ENCODE measurements at places on chromosomes 1 and 21.
A peak's percentile ranks its signal among the peaks of the same experiment; 100 is the strongest.

DNA sequence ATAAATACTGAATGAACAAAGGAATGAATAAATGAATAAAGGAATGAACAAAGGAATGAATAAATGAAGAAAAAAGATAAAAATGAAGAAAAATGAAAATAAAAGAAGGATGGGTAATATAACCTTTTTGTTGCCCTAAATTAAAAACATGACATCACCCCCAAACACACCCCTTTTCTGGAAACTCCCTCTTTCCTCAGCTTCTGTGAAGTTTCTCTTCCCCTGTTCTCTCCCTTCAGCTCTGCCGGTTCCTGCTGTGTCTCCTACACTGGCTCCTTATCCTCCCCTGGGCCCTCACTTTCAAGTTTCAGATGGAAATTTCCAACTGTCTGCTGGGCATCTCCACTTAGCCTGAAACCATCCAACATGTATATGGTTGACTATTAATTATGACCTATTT, 37.9 kb downstream of the RAB3B start:
- DNase-seq: no peak

GRCh38 chr1:180949616-180950000, 36.9 kb downstream of the KIAA1614 start:
- no peak for DNase-seq

- DNase-seq: no peak
Observed at GRCh38 chr1:113169591-113169990, 96.6 kb downstream of the LRIG2 start.

- DNase-seq: no peak
Observed at GRCh38 chr21:28516021-28516420, 476.7 kb downstream of the LTN1 start.

DNA sequence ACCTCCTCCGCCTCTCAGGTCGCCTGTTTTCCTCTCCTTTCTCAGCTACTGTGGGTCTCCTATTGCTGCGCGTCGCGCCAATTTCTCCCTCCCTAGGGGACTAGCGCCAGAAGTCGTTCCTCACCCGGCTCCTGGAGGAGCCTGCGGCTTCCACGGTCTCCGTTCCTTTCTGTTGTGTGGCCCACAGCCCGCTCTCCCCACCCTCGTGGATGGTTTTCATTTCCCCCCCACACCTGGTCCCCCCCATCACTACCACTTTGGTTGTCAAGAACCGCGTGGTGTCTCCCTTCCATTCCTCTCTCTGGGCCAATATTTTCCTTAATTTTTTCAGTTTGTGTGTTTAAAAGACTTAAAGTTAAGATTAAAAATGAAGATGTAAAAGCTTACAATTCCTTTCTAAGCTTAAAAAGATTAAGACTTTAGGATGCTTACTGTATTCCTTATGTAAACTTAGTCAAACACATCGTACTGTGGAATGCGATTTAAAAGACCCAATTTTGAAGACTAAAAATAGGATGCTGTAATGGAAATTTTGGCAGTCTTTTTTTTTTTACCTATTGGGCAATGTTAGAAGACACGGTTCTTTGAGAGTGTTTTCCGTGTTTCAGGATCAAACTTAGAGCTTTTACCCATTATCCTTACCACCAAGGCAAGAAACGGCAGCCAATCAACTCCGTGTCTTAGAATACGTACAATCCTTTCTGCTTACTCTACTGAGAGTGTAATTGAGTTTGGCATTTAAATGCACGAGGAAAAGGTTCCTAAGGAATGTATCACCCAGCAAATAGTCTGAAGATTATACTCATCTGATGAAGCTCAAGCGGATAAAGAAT, 773 bp downstream of the CNST start:
- DNase-seq: no peak

DNA sequence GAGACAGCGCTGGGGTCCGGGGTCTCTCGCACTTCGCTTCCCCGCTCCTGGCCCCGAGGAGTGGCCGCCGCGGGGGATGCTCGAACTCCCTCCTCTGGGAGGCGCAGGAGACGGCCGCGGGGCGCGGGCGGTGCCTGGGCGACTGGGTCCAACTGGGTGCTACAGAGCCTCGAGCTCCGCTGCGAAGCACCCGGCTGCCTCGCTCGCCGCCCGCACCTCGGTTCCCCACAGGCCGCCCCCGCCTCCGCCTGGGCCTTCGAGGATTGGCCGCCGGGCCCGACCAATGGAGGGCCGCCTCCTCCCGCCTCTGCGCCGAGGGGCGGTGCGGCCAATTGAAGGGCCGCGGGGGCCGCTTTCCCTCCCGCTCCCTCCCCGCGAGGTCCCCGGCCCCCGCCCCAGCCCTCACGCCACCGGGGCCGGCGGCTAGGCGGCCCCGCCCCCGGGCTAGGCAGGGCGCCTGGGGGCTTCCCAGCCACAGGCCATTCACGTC, at the start of gene CNN3:
TSS of gene CNN3 (minus strand) at position 196 of the 490 bp plus-strand sequence. CDS start 216 bp downstream, outside the sequence.
- peak; percentile 26 for DNase-seq

DNA sequence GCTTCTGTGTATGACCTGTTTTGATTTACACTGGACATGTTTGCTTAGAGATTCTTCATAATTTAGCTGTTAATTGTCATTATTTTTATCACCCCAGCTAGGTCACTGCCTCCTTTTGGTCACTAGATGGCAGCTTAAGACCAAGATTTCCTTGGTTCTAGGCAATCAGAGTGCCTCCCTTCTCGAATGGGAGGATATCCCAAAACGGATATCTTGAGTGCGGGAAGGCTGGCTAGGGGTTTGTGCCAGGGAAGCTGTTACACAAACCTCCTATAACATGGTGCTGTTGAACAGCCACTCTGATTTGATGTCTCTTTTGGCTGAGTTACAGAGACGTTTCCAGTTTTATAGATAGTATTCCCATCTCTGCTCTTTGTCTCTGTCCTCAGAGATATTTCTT, 283.5 kb downstream of the S1PR1 start:
- DNase-seq: no peak

DNA sequence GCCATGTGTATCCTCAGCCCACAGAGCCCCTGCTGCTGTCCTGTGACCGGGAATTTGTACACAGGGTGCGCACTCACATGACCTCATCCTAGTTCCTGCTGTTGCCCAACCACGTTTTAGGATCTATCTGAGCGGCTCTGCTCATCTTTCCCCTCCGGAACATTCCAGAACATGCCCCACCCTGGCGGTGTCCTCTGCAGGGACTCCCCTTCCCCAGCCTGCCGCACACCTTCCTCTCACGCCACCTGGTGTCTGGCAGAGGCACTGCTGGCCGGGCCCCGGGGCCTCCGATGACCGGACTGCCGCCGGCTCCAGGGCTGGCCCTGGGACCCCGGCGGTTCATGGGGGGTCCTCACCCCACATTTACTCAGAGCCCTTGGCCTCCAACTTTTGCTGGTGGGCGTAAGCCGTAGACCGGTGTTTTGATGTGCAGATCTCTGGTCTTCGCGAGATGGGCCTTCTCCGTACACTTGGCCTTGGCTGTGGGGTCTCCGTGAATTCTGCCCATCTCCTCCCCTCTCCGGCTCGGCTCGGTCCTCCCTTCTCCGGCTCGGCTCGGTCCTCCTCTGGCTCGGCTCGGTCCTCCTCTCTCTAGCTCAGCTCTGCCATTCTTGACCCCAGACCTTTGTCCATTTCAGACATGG, 29.5 kb downstream of the ARHGEF16 start:
- DNase-seq: no peak

DNA sequence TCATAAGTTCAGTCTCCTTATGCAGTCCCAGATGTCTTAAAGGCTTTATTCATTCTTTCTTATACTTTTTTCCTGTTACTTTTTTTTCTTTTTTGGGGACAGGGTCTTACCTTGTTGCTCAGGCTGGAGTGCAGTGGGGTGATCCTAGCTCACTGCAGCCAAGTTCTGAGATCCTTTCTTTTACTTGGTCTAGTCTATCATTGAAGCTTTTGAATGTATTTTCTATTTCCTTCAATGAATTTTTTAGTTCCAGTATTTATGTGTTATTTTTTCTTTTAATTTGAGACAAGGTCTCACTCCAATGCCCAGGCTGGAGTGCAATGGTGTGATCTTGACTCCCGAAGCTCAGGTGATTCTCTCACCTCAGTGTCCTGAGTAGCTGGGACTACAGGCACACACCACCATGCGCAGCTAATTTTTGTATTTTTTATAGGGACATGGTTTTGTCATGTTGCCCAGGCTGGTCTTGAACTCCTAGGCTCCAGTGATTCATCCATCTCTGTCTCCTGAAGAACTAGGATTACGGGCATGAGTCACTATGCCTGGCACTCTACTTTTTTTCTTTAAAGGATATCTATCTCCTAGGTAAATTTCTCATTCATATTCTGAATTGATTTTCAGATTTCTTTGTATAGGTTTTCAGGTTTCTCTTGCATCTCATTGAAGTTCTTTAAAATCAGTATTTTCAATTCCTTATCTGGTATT, 26.1 kb upstream of the GTF2B start:
- no peak for DNase-seq

DNA sequence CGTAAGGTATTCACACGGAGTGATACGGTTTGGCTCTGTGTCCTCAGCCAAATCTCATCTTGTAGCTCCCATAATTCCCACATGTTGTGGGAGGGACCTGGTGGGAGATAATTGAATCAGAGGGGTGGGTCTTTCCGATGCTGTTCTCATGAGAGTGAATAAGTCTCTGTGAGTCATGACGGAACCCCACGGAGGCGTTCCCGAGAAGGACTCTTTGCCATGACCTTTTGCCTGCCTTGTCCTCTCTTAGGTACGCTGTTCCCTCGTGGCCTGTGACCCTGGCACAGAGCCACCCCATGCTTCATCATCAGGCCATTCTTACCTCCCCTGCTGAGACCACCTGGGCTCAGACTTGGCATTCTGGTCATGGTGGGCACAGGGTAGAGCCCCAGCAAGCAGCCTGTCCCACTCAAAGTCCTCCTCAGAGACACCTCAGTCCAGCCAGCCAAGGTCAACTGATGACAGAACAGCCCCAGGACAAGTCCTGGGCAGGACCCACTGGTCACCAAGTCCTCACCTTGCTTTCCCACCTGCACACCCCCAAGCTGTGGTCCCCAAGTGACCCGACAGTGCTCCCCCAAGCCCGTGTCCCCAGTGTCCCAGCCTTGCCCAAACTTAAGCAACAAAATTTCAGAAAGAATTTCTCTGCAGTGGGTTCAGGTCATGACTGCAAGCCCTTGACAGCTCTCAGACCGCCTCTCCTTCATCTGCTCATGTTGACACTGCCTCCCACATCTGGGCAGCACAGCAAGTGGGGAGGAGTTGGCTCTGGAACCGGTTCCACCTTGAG, 158.4 kb downstream of the ACTL8 start:
- DNase-seq: no peak

GRCh38 chr1:41806472-41807155, 112.1 kb downstream of the HIVEP3 start:
- no peak for DNase-seq

DNA sequence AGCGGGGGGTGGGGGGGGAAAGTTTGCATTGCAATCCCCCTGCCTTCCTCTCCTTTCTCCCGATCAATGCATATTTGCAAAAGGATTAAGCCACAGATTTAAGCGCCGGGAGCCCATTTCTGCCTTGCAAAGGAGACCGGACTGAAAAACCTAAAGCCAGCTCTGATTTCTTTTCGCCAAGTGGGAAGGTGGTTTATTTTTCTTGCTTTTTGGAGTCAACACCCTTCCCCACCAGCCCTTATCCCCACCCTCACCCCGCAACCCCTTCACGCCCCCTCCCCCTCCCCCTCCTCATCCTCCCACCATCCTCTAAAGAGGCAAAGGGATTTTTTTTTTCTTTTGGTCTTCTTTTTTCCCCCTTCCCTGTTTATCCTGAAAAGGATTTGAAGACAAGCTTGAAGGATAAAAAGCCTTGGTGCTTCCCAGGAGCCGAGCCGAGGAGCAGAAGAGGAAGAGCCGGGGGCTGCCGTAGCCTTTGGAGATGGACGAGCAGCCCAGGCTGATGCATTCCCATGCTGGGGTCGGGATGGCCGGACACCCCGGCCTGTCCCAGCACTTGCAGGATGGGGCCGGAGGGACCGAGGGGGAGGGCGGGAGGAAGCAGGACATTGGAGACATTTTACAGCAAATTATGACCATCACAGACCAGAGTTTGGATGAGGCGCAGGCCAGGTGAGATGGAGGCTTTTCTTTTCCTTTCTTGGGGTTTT, 513 bp downstream of the PBX1 start:
- DNase-seq: no peak

DNA sequence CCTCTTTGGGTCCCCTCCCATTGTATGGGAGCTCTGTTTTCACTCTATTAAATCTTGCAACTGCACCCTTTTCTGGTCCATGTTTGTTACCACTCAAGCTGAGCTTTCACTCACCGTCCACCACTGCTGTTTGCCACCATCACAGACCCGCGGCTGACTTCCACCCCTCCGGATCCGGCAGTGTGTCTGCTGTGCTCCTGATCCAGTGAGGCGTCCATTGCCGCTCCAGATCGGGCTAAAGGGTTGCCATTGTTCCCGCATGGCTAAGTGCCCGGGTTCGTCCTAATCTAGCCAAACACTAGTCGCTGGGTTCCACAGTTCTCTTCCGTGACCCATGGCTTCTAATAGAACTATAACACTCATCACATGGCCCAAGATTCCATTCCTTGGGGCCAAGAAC, 157.2 kb downstream of the SEC16B start:
- DNase-seq: no peak

GRCh38 chr21:45352621-45353139, 52.3 kb upstream of the COL18A1 start:
- no peak for DNase-seq

DNA sequence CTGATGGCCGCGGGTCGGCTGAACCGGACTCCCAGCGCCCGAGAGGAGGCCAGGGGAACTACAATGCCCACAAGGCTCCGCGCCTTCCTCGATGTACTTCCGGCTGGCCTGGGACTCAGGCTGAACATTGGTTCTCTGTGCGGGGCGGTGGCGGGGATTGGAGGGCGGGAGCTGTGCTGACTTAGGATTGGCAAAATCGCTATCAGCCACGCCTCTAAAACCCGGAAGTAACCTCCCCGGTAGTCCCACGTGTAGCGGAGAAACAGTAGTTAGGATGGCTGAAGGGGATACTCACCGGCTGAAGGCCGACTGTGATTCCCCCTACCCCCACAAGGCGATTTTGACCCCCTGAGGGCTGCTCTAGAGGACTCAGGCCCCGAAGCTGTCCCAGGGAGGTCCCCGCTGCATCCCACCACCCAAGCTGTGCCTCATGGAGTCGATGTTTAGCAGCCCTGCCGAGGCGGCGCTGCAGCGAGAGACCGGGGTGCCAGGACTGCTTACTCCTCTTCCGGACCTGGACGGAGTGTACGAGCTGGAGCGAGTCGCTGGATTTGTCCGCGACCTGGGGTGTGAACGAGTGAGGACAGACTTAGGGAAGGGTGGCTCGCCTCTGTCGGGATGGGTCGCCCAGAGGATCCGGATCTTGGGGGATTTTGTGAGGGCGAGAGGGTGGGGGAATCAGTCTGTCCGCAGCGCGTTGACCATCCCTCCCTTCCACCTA, at the start of gene DPH2:
TSS of gene DPH2 (plus strand) at position 265 of the 721 bp plus-strand sequence. CDS start at position 431, 166 bp downstream.
- peak; percentile 76 for DNase-seq

- no peak for DNase-seq
Observed at GRCh38 chr21:33831962-33832659, 83.5 kb downstream of the ATP5PO start.

- DNase-seq: no peak
Observed at GRCh38 chr1:213759359-213760181, 228.2 kb upstream of the PROX1 start.

- no peak for DNase-seq
Observed at GRCh38 chr1:55167224-55167871, 47.8 kb downstream of the USP24 start.

GRCh38 chr1:63152572-63152971, 169.8 kb upstream of the FOXD3 start:
- DNase-seq: no peak

- no peak for DNase-seq
Observed at GRCh38 chr1:145917595-145917994, 922 bp downstream of the PEX11B start.

- no peak for DNase-seq
Observed at GRCh38 chr1:64470665-64471217, 812 bp downstream of the CACHD1 start.
